ENCODE measurements at places on chromosomes 16 and 17.

DNA sequence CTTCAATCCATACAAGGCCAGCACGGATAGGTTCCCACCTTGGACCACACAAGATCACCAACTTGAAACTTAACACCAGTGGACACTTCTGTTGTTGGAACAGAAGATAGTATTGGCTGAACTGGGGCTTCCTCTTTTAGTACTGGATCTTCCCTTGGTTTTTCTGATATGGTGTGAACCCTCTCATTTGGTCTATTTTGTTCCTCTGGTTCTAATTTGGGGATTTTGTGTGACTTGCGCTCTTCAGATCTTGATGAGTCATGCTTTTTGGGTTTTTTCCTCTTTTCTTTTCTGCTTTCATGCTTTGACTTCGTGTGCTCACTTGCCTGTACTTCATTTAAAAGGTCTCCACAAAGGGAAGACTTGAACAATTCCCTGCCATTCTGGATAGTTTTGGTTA is 39.0 kb downstream of the SOST start:
- DNase-seq: no peak

DNA sequence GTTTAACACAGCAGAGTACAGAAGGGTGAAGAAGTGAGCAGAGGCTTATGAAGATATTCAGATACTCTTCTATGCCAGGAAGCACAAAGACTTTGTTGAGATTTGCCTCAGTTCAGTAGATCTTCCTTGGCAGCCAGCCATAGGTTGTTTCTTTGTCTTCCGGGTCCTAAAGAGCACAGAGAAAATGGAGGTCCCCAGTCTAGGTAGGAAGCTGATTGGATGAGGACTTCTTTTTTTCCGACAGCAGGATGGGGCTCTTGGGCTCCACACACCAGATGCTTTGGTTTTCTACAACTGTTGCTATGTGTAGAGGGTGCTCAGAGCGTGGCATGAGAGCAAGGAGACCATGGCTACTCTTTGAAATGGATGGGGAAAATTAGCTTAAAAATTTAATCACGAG is 8.3 kb upstream of the CDC6 start:
- no peak for DNase-seq

GRCh38 chr16:86075488-86075785 is 176.5 kb downstream of the IRF8 start:
- no peak for DNase-seq

DNA sequence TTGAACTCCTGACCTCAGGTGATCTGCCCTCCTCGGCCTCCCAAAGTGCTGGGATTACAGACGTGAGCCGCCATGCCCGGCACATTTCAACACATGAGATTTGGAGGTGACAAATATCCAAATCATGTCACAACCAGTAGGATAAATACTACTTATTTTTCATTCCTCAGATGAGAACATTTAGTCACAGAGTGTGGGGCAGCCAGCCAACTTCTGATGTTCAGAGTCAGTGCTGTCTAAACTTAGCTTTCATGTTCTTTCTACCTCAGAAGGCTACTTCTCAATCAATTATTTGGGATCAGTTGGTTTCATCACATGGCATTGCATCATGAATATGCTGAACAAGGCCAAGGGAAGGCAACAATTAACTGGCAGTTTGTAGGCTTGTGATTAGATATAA is 134.5 kb downstream of the CDH13 start:
- DNase-seq: no peak

- no peak for DNase-seq
Observed at GRCh38 chr17:66989076-66989475, 24.6 kb downstream of the CACNG4 start.

- peak; percentile 76 for DNase-seq
Observed at GRCh38 chr16:31451681-31452351, 7.5 kb upstream of the ARMC5 start.

DNA sequence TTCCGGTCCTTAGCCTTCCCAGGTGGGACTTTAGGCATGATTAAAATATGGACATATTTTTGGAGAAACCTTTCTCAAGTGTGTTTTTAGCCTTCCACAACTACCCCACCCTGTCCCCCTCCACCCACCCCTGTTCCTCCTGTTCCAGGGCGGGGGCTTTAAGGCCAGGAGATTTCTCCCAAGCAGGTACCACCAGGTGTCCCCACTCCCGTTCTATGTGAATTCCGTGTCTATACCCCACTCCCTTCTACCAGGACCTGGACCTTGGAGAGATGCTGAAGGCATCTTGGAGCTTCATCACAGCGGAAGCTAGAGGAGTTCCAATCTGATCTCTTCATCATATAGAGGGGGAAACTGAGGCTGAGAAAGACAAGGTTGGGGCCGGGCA is 9.7 kb downstream of the CA4 start:
- no peak for DNase-seq

- no peak for DNase-seq
Observed at GRCh38 chr17:38815576-38816193, 9.4 kb downstream of the CWC25 start.
